ENCODE measurements at places on chromosomes 12 and 14.
A peak's percentile ranks its signal among the peaks of the same experiment; 100 is the strongest.

- no peak for DNase-seq
These were observed 36.7 kb upstream of the RESF1 start for GRCh38 chr12:31922341-31923062.

DNA sequence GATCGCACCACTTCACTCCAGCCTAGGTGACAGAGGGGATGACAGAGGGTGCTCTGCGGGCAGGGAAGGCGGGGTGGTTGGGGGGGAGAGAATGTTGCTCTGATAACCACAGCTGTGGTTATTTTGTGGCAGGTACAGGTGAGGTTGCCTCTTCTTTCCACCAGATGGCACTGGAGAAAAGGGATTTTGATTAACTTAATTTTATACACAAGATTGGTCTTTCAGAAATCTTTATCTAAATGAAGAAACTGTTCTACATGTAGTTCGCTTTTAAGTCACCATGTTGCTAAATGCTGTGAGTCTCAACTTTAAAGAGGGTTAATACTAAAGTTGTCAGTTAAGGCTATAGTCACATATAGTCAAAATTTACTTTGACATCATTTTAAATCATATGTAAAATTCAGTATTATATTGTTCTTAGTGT, 25.7 kb downstream of the FGF23 start:
- no peak for DNase-seq

DNA sequence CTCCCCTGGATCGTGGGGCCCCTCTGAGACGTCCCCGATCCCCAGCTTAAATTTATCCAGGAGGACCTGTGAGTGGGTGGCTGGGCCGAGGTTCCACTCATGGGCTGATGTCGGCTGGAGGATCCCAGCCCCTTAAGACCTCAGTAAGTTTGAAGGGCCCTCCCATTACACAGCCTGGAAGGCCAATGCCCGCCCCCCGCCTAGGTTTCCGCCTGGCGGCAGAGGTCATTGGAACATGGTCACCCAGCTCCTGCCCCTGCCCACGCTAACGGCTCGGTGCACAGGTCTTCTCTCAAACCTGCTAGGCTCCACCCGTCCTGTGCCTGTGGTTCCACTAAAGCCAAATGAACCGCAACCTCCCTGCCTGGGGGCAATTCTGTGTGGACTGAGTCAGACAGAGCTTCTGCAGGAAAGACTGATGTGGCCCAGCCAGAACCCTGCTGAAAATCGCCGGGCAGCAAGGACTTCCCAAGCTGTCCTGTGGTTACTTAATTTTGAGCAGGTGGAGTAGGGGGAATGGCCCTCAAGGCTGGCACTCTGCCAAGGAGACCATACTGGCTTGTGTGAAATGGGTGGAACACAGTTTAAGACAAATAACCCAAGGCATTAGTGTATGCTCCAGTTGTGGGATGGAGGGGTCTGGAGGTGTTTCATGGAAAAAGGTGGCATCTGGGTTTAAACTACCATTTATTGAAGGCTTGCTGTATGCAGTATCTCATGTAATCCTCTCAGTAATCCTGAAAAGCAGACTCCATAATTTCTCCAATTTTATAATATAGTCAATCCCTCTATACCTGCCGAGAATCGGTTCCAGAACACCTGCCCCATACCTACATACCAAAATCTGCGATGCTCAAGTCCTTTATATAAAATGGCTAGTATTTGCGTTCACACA, 903 bp upstream of the NT5DC3 start:
- peak; percentile 48 for DNase-seq

DNA sequence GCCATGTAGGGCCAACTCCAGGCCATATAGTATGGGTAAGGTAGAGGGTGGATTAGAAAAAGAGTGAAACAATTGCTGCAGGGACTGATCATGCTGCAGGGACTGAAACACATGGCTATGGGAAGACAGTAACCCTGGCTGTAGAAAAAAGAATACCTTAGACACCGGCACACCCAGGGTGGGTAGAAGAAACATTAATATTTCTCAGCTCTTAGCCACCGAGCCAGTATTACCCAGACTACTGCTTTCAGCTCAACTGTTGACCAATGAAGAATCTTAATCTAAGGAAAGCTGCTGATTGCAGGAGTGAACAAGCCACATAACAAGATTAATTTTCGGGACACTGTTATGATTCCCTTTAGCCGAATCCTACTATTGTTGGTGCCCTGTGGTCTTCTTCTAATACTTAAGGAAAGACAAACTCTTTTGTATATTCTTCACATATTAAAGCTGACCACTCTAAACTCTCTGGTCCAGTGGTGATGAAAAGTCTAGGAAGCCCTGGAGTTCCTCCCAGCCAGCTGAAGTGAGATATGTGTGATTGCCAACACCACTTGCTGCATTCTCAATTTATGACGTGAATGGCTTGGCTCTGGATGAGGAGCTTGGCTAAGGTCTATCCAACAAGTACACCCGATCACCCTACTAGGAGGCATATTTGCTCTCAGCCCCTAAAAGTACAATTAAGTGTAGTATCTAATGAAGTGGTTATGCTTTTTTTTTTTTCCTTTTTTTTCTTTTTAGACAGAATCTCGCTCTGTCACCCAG, 69.2 kb downstream of the NOVA1 start:
- DNase-seq, result peak; percentile 57
